Hypothalamus (tissue), 51 donors: ENCODE measurements at places on chromosomes 7 and 10.

- DNase-seq = no peak
Measured at GRCh38 chr10:100713859-100714565, 31.4 kb upstream of the PAX2 start.

GRCh38 chr10:60943316-60944057 is 498 bp downstream of the RHOBTB1 start:
- DNase-seq = peak; percentile 66

- DNase-seq = no peak
Measured at GRCh38 chr7:148156233-148156632, 434.3 kb upstream of the C7orf33 start.

DNA sequence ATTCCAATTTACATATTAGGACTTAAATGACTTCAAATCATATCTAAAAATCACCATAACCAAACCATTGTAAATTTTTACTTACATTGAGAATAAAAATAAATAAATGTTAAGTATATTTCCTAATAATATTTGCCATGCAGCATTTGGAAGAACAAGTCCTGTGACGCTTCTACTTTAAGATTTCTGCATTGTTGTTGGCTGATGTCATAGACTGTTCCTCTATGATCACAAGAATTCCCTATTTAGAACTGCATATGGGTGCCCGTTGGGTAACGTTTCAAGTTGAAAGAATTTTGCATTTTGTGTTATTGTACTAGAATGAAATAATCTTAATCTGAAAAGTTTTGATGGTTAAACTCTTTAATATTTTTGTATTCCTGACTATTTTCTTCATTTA is 5.1 kb upstream of the ITGB1 start:
- DNase-seq = no peak

DNA sequence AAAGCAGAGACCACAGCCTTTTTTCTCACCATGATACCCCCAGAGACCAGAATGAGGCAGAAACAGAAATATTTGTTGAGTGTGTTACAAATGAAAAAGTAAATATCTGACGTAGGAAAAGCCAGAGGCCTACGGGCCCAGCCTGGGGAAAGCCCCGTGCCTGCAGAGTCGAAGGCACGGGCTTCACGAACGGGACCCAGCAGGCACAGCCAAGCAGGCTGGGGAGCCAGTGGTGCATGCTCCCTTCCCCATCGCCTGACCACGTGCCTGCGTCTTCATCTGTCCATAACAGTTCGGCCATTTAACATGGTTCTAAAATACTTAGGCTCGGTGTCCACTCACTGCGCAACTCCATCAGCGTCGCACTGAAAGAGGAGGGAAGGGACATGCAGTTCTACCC is 50.8 kb downstream of the SLIT1 start:
- DNase-seq = no peak

- DNase-seq = no peak
Measured at GRCh38 chr10:110893559-110894179, 21.9 kb downstream of the PDCD4 start.

DNA sequence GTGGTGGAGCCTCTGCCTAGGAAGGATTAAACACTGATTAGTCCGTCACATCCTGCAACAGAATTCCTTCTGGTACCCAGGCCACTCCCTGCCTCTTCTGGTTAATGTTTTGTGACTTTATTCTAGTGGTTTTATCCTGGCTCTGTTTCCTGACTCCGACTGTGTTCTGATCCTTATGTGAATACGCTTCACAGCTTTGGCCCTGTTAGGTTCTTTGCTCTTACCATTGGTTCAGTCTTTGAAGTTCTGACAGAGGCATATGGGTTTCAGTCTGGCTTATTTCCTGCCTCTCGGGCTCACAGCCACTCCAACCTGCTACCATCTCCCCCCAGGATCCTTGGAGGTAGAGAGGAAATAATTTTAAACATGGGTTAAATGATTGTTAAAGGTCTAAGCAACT is 23.2 kb upstream of the FGL2 start:
- no peak for DNase-seq

DNA sequence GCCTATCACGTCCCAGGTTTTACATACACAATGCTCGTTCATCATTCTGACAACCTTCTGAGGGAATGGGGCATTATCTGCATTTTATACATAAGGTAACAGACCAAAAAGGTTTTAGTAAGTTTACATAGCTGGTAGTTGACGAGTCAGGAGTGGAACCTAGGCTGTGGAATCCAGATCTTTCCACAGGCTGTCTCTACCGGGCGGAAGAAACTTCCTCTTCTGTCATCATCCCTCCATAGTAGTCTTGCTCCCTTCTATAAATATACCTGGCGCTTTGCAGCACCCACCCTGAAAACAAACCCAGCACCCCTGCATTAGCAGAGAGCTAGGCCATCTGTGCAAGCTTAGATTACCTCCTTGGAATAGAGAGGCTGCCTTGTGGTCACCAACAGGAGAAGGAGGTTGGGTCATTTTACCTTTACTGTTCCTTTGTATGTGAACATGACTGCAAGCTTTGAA is 1.3 kb downstream of the TSPAN13 start:
- no peak for DNase-seq

- DNase-seq = no peak
Measured at GRCh38 chr7:94940241-94940640, 32.8 kb downstream of the PPP1R9A start.
